Activated naive CD8-positive, alpha-beta T cell treated with anti-CD3 and anti-CD28 coated beads, Interleukin-2, amount 50 U/mL, for 24 hours (primary cell): ENCODE measurements at places on chromosomes 11 and 22.
A peak's percentile ranks its signal among the peaks of the same experiment; 100 is the strongest.

DNA sequence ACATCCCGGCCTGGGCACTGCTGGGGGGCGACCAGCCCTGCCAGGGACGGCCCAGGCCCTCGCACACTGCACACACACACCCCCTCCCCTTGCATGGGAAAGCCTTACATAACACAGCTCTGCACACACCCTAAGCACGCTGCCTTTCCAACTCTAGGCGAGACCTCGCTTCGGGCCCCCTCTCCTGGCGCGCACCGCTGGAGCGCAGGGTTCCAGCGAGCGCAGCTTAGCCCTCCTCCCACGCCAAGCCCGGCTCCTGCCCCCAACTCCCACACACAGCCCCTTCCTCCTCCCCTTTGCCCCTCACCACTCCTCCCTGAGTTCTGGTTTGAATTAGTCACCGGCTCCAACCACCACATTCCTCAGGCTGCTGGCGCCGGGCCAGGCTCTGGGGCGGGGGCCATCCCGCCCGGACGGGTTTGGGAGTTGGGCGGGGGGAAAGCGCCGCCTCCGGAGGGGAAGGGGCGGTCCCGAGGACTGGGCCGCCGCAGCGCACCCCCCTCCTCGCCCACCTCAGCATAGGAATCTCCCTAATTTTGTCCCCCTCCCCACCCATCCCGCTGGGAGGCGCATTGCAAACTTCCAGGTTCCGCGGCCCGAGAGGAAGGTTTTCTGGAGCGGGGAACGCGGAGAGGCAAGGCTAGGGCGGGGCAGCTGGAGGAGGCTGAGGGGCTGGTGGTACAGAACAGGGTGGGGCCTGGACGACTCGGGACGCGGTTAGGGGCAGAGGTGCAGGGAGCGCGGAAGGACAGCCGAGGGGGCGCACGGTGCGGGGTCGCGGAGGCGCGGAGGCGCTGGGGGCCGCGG lies 966 bp downstream of the AHNAK start:
- DNase-seq = peak; percentile 67

- DNase-seq = no peak
Observed at GRCh38 chr22:49570032-49570848, 257.4 kb downstream of the BRD1 start.

- no peak for DNase-seq
Observed at GRCh38 chr11:85961930-85962363, 106.8 kb downstream of the CCDC83 start.

DNA sequence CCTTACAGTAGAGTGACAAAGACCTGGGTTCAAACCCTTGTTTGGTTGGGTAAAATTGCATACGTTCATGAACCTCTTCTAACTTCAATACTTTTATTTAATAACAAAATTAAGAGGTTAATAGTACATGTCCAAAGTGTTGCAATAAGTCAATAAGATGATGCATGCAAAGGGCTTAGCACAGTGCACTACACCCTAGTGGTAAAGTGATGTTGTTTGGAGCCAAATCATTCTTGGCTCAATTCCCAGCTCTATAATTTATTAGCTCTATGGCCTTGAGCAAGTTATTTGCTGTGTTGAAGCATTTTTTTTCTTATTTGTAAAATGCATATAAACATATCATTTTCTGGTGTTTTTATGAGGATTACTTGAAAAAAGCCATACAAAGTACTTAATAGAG lies 945.3 kb downstream of the LRRC4C start:
- DNase-seq = no peak

- DNase-seq = no peak
Observed at GRCh38 chr11:124207102-124207792, 24.1 kb downstream of the OR10D3 start.

- no peak for DNase-seq
Observed at GRCh38 chr11:721247-721740, 15.3 kb downstream of the EPS8L2 start.

- DNase-seq = no peak
Observed at GRCh38 chr22:42287174-42287890, 16.9 kb upstream of the TCF20 start.

DNA sequence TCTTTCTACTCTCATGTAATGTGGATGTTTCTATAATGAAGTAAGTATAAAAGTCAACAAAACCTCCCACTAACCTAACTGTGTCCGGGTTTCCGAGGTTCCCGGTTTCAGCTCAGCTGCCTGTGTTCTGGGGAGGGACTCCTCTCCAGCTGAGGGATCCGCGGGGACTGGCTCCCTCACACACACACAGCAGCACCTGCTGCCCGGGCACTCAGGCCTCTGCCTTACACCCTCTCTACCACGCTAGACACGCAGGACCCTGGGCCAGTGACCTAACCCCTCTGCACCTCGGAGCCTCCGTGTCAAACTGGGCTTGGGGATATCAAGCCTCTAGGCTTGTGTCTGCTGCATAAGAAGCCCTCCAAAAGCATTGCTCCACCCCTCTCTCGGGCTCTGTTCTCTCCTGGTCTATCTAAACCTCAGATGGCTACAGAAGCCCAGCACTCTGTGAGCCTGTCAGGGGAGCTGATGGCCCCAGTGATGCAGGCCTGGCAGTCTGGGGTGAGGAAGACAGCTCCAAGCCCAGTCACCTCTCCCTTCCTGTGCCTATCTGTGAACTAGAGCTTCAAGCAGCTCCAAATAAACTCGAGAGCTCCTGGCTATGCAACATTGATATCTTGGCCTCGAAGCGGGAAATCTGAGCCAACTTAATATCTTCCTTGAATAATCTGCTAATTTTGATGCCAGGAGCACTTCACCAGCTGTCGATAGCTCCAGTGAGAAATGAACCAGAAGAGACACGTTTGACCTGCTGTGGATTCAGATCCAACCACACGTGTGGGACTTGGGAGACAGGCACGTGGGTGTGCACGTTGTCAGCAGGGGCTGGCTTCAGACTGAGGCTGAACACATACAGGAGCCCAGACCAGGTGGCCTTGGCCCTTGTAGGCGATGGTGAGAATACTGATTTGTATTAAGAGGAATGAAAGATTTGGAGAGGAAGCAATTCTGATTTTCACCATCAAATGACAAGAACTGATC lies 232.7 kb upstream of the B3GAT1 start:
- no peak for DNase-seq

DNA sequence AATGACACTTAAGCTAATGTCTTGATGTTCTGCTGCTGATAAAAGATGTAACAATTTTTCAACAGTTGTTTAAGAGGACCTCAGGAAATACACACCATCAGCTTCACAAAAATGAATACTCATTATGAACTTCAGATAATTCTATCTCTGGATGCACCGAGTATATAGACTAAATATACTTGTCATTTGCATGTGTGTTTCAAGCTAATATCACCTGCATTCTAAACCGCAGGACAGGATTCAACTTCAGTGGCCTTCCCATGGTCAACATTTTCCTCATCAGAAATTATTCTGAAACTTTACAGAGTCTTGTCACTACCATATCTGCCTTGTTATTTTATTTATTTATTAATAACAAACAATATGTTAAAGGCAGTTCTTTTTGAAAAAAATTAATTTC lies 717.0 kb upstream of the CCDC179 start:
- DNase-seq = no peak

DNA sequence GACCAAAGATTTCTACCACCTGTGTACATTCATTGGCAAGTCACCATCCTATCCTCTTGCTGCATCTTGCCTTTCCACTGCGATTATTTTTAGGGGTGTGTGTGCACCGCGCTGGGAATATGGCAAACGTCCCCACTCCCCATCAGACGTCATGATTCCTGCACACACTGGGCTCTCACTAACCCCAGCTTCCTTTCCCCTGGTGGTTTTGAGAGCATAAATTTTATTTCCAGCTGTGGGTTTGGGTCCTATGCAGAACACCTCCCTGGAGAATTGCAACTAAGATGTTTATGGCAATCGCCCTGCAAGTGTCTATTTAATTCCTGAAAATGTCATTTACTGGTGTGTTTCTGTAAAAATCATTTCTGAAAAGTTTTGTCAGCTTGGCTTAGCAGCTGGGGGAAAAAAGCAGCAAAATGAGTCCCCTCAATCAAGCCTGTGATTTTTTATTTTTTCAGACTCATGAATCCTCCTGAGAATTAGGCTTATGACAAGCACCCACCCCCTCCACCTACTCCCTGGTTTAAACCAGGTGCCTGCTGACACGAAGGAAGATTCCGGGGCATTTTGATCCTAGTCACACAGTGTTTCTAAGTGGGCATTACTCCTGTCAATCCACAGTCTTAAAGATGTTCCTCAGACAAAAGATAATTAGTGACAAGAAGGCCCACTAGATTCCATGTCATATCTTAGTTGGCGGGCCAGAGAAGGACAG lies 23.8 kb downstream of the UPB1 start:
- no peak for DNase-seq

- DNase-seq = no peak
Observed at GRCh38 chr22:27679693-27680488, 121.7 kb downstream of the MN1 start.

- no peak for DNase-seq
Observed at GRCh38 chr22:48695731-48696305, 1131.9 kb downstream of the BRD1 start.

DNA sequence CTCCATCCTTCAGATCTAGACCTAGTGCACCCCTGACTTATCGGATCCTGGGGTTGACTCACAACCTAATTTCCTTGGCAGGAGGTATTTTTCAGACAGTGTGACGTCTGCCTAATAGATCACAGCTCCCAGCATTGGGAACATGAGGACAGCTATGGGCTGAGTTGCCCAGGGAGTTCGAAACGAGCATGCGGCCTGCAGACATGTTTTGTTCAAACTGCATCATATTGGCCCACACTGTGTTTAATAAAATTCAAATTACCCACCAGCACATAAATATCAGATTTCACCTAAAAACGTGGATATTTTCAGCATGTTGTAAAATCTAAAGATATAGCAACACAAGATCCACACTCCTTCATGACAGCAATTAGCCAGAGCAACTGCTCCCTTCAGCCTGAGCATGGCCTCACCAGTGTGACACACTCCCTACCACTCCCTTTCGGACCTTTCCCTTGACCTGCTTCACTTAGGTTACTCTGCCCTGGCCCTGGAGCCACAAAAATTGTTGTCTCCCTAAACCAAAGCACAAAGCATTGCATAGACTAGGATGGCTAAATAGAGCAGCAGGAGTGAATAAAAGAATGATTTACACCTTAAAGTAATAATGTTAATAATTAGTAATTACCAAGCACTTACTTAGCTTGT lies 53.6 kb upstream of the USP47 start:
- DNase-seq = no peak

- DNase-seq = no peak
Observed at GRCh38 chr22:29710922-29711593, 8.7 kb upstream of the CABP7 start.

DNA sequence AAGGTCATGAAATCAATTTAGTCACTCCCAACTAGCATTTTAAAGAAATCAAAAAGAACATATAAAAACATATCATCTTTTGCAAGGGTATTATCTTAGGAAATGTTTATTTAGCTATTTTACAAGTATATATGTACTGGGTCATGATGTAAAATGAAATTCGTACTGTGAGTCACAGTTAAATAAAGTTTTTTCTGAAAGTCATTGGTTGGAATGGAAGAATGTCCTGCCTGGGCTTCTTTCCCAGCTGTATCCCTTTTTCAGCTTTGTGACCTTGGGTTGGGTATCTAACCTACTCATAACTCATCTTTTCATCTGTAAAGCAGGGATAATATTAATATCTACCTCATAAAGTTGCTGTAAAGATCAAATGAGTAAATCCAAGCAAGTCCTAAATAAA lies 15.7 kb downstream of the FDX1 start:
- no peak for DNase-seq

- no peak for DNase-seq
Observed at GRCh38 chr11:120540744-120541465, 29.4 kb downstream of the GRIK4 start.

DNA sequence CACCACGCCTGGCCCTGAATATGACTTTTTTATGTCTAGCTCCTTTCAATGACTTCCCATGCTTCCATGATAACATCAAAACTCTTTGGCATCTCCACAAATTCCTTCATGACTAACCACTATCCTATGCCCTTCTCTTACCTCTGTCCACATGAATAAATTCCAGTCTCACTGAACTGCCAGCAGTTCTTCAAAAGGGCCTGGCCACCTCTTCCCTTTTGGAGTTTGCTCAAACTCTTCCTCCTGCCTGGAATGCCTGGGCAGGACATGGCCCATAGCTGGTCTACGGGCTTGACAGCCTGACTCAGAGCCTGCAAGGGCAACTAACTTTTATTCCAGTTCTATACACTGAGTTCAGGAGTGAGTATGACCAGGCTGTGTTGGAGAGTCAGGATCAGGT lies 41.8 kb upstream of the ZBTB16 start:
- no peak for DNase-seq

- no peak for DNase-seq
Observed at GRCh38 chr11:113603277-113604059, 102.6 kb downstream of the TMPRSS5 start.

DNA sequence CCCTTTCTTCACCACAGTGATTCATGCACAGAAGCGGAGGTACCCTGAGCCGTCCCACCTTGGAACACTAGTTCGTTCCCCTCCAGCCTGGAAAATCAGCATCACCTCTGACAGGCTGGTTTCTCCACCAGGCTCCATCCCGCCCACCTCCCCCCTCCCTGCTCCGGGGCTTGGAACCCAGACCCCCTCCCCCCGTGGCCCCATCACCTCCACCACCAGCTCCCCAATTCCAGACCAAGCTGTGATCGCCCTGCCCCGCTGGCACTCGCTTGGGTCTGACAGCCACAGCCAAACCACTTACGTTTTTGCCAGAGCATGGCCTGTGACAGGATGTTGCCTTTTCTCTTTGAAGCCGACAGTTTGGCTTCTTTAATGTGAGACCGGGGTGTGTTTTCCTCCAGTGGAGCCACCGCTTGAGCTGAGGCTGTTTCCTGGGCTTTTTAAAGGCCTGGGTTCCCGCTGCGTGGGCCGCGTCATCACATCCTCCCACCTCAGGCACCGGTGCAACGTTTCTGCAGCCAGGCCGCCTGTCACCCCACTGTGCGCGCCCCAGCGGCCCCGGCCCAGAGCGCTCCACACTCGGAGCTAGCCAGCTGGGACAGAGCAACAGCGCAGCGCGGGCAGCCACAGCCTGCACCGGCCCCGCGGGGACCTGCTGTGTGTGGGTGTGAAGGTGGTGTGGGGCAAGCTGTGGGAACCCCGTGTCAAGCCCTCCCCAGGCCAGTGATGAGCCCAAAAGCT lies at the start of gene POU2AF1:
TSS of gene POU2AF1 (minus strand) at position 415 of the 741 bp plus-strand sequence. CDS start at position 317, 98 bp downstream.
- DNase-seq = peak; percentile 86

DNA sequence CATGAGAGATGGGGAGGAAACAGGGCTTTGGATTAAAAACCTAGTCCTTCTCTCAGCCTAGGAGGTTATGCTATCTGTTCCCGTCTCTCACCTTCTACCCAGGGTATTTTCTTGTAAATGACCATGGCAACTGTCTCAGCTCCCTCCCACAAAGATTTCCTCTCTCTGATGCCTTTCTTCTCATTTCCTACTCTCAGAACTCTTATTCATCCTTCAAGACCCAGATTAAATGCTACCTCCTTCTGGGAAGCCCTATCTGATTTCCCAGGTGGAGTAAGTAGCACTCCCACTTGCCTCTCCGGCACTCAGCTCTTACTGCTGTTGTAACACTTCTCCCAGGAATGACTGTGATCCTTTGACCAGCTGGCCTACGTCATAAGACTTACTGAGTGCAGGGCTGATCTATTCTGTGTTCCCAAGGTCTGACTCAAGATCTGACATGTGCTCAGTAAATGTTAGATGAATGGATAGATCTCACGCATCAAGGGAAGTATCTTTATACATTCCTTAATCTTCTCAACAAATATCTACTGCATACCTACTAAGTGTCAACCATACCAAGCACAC lies 175.0 kb downstream of the TENM4 start:
- no peak for DNase-seq

- no peak for DNase-seq
Observed at GRCh38 chr22:44220727-44221680, 40.3 kb downstream of the PARVG start.

- no peak for DNase-seq
Observed at GRCh38 chr11:94201004-94201465, 72.4 kb downstream of the PANX1 start.
